ENCODE measurements at places on chromosomes 4 and X. TPM values are rescaled to one million over a fixed set of nuclear protein-coding genes. Genes with fewer than 3 reads are reported as not detected.

GRCh38 chr4:8026453-8026852 lies 86.8 kb upstream of the AFAP1 start:
- DNase-seq: no peak

Gene HSD17B13
- total RNA-seq: 0.80 TPM

DNA sequence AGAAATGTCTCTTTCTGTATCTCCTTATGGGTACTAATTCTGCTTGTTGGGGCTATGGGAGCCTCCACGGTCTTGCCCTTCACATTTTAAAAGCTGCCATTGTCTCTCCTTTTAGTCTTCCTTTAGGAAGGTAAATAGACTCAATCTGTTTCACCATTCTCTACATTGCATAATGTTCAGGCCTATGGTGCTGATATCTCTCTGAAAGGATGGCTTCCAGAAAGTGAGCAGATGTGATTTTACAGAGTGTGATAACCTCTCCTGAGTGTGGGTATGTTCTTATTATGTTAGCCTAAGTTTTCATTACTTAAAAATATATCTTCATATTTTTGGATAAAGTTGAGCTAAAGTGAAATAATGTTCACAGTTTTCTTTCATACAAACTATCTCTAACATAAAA lies 254.0 kb upstream of the PITX2 start:
- DNase-seq: no peak

GRCh38 chr4:70754470-70754869 lies 32.7 kb downstream of the RUFY3 start:
- DNase-seq: no peak

Gene RRH
- not detected for total RNA-seq

GRCh38 chr4:150582146-150582872 lies at the start of gene MAB21L2:
Gene MAB21L2, plus strand, starts transcription at chr4:150582151. Its CDS starts 879 bp downstream, at chr4:150583030.
- no peak for DNase-seq

DNA sequence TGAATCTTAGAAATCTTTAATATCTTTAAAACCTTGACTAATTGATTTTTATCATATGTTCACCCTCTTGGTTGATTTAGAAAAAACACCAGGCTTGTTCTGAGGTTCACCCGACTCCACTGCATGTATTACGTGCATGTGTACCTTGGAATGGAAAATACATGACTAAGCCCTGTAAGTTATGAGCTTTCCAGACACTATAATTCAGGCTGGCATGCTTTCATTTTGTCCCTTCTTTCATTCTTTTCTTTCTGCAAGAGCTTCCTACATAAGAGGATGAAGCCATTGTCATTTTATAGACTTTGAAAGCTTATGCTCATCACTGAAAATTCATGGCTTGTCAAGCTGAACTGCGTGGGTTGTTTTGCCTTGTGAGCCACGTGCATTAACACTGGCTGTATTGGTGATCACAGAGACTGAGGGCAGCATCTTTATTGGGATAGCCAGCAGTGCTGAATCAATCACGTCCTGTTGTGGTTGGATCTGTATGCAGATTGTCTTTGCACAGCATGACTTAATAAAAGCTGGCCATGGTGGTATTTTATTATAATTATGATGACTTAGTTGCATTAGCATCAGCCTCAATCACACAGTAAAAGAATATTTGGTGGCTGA lies 141.9 kb downstream of the SLIT2 start:
- no peak for DNase-seq

DNA sequence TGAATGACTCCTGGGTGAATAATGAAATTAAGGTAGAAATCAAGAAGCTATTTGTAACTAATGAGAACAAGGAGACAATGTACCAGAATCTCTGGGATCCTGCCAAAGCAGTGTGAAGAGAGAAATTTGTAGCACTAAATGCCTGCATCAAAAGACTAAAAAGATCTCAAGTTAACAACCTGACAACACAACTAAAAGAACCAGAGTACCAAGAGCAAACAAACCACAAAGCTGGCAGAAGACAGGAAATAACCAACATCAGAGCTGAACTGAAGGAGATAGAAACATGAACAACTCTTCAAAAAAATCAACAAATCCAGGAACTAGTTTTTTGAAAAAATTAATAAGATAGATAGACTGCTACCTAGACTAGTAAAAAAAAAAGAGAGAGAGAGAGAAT lies 8.4 kb downstream of the CFAP299 start:
- DNase-seq: no peak

DNA sequence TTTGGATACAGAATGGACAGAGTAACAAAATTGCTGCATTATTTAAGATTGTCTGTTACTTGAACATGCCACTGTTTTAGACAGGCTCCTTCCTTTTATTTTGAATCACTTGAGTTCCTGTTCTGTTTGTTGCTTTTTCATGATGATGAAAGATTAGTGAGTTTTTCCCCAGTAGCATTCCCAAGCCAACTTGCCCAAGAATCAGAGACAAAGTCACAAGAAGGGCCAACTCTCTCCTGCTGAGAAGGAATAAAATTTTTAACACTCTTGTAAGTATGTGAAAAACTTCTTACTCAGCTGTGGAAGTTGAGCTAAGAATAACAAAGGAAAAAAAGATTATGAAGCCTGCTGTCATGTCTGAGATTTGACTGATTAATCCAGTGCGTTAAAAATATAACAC lies 104.2 kb downstream of the KLHL8 start:
- no peak for DNase-seq

DNA sequence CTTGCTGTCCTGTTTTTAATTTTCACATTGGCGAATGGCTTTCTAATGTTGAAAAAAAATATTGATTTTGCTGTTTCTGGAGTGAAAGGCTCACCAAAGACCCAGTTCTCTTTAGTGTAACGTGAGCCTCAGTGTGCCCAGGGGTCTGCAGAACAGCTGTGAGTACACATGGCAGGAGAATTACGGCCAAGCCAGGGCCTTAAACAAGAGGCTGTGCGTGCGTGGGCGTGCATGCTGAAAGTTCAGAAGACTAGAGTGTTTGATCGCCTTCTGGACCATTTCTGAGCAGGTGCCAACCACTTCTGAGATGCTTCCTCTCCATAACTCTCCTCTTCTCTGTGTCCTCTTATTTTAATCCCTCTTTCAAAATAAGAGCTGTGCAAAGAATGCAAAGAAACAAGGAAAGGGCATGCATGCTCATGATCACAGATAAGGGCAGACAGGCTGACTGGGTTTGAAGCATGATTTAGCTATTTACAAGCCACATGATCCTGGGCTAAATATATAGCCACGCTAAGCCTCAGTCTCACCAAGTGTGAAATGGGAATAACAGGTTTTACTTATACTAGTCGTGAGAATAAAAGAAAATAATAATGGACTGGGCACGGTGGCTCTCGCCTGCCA lies 9.9 kb downstream of the PHEX start:
- DNase-seq: no peak

- DNase-seq: no peak
These were observed 18.3 kb upstream of the PI4K2B start for GRCh38 chr4:25215511-25215910.

Gene DSPP
- not detected for total RNA-seq

- DNase-seq: no peak
These were observed 5.1 kb upstream of the SLC25A6 start for GRCh38 chrX:1397001-1397400.

- no peak for DNase-seq
These were observed 568 bp downstream of the CHST7 start for GRCh38 chrX:46573892-46574773.

- no peak for DNase-seq
These were observed at the start of gene HEPH for GRCh38 chrX:66163849-66164411. Gene HEPH, plus strand, starts transcription at chrX:66164247. Its CDS starts 6,324 bp downstream, at chrX:66170571.

Gene C4orf51
- total RNA-seq: not detected

DNA sequence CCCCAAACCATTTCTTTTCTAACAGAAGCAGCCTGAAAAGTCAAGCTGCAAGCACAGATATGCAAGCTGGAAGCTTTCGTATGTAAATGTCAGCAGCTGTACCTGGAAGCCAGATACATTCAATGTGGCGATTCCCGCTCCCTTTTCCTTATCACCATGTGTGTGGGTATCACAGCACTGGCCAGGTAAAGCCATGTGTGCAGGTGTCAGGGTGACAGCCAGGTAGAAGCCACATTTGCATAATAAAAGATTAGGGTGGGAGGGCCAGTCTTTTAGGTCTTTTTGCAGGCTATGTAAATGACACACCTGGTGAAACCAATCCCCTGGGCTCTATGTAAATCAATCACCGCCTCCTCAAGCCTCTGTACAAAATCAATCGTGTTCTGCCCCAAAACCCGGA lies 50.1 kb downstream of the RXFP1 start:
- no peak for DNase-seq

DNA sequence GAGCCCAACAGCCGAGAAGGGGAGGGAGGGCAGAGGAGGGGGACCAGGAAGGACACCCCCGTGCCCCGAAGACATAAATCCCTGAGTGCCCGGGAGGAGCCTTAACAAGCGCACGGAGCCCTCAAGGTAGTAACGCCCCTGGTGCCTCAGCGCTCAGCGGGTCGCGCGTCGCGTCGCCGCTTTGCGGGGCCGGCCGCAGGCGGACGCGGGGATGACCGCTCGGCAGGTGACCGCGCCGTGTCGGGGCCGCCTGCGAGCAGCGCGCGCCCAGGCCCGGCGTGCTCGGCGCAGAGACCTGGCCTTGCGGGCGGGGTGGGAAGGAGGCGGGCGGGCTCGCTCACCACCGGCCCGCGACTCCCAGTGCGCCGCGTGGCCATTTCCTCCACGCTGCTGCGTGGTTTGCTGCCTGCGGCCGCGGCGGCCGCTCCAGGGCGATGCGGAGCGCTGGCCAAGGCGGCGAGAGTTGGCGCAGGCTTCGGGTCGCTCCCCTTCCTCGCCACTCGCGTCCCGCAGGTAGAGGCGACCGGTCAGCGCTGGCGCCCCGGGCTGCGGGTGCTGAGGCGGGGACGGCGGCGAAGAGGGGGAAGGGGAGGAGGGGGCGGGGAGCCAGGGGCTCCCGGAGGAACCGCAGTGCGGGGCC lies 632 bp downstream of the CCSER1 start:
- no peak for DNase-seq

GRCh38 chrX:102651242-102652011 lies at the start of gene GPRASP1:
Gene GPRASP1, plus strand, starts transcription at chrX:102651483. Its CDS starts 2,431 bp downstream, at chrX:102653914.
- peak; percentile 91 for DNase-seq

Gene ARX
- total RNA-seq: not detected

Gene MAGEA2
- total RNA-seq: not detected

Gene DCLK2
- 15.4 TPM for total RNA-seq

Gene TGIF2LX
- total RNA-seq: not detected

DNA sequence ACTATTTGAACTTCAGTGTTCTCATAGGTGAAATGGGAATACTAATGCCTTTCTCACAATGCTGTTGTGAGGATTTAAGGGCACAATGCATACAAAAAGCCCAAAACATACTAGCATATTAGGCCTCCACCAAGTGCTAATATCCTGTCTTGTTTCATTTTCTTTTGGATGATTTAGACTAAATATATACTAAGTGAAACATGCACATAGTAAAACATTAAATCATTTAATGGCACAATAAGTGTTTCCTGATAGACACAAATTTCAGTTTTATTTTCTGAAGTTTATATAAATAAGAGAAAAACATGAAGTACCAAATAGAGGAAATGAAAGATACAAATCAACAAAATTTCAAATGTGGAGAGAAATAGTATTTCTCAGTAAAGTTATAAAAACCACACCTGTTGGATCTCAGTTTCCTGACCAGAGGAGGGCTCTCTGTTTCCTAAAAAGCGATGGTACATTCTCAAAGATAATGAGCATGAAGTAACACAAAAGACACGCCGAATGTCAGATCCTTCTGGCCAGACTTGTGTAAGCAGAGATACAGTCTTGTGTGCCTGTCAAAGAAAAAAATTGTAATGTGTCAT lies 25.1 kb downstream of the DDX60 start:
- no peak for DNase-seq

DNA sequence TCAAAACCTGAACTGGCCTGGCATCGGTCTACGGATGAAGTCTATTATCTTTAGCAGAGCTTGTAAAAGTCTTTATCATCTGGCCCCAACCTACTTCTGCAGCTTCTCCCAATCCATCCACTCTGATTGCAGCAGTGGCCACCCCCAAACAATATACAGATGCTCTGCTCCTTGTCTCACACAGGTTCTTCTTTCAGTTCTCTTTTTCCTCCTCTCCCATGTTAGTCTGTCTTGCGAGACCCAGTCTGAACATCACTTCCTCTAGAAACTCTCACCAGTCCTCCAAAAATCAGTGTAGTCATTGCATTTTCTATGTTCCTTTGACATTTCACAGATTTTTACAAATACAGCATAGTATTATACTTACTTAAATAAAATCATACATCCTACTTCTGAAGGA lies 163.0 kb downstream of the FRMPD4 start:
- no peak for DNase-seq

GRCh38 chr4:107564326-107564725 lies 155.7 kb downstream of the PAPSS1 start:
- no peak for DNase-seq

Gene CXorf49
- total RNA-seq: not detected

GRCh38 chr4:82284475-82284857 lies 89.3 kb downstream of the HNRNPD start:
- DNase-seq: no peak

DNA sequence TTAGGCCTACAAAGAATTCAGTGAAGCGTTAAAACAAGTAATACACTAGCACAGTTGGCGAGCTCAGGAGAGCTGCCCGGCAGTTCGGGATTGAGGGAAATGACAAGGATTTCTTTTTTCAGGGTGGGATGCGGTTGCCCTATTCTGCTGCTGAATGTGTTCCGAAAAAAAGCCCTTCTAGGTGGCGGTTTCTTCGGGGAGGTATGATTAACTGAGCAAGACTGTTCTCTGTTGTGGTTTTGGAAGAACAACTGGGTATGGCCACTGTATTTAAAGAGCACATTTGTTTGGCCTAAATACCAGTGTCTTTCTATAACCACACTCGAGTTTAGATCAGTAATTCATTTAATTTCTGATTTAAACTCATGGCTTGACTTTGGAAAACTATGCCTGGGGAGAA lies 459.7 kb upstream of the FAT1 start:
- DNase-seq: no peak

GRCh38 chr4:151409470-151410313 lies 716 bp downstream of the FHIP1A start:
- no peak for DNase-seq

Data from esophagus muscularis mucosa (tissue), 4 donors.